Naive thymus-derived CD4-positive, alpha-beta T cell (primary cell): ENCODE measurements at places on chromosomes 7 and 10. TPM values are rescaled to one million over a fixed set of nuclear protein-coding genes. Genes with fewer than 3 reads are reported as not detected.

TMEM196 gene
- total RNA-seq = not detected

- no peak for DNase-seq
Measured at GRCh38 chr10:69819716-69820506, 18.2 kb downstream of the COL13A1 start.

- DNase-seq = no peak
Measured at GRCh38 chr10:102718220-102718619, 3.8 kb downstream of the SFXN2 start.

- no peak for DNase-seq
Measured at GRCh38 chr7:22397981-22398380, 41.0 kb upstream of the RAPGEF5 start.

DNA sequence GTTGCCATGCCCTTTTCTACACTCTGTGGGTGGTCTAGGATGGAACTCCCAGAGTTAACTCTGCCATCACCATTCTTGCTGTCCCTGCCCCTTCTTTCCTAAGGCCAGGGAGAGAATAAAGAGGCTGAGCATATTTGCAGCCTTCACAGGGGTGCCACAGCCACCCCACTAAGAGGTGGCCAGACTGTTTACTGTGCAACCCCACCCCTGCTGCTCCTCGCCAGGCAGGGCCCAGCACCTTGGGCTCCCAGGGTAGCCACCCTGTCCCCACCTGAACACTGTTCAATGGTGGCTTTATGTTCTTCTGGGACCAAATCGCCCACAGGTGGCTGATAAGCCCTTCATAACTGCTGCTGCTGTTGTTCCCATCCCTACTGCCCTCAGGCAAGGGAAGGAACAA, 198.9 kb downstream of the SNX13 start:
- no peak for DNase-seq

DNA sequence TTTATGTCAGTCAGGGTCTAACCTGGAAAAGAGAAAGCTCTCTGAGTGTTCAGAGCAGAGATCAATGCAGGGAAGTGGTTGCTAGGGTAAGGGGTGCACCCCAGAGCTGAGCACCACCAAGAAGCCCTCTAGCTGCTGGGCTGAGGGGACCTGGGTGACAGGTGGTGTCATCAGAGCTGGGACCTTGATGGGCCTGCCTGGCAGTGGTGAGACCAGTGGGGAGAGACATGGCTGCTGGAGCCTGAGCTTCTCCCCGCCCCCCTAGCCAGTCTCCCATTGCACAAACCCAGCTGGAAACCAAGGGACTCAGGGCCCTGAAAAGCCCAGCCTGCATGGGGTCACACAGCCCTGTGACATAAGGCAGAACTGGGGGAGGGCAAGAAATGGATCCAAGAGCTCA, 49.1 kb upstream of the OSBPL3 start:
- no peak for DNase-seq

DNA sequence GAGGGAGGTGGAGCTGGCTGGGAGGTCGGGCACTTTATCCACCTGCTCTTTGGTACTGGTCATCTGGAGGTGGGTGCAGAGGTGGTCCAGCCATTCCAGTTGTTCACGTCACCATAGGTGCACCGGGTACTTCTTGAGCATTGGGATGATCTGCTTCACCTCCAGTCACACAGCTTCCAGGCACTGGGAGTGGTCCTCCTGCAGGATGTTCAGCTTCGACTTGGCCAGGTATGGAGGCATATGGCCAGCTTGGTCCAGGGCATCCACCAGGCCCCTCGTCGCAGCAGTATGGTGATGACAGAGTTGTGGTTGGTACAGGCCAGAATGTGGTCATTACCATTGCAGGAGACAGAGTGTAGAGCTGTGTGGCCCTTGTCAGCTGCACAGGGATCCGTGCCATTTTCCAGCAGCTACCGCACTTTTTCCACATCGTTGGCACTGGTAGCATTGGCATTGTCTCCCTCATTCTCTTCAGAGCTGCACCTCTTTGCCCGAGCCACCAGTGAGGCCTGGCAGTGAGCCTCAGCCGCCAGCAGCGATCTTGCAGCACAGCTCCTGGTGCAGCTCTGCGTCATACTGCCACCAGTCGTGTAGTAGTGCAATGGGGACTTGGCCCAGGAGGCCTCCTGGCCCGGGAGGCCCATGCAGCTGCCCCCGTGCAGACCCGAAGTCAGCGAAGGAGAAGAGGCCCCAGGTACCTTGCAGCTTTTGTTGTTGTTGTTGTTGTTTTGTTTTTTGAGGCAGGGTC, 150.9 kb downstream of the ZNF22 start:
- no peak for DNase-seq

- DNase-seq = no peak
Measured at GRCh38 chr10:90745565-90745964, 112.3 kb downstream of the HTR7 start.

DNA sequence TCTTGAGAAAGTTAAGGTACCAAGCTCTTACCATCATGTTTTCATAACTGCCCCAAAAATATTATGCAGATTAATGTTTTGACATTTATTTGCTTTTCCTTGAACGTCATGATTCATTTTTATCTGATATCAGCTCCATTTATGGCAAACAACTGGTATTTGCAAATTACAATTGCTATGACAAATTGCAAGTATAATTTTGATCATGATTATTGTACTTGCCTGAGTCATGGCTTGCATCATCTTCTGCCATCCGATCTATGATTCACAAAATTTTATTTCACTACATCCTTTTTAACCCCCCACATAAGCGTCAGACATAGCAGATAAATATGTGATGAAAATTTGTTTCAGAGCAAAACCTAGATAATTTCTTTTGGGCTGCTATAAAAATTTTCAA, 155.0 kb downstream of the STK31 start:
- no peak for DNase-seq

GRCh38 chr7:129089521-129090212, 34.8 kb upstream of the TNPO3 start:
- no peak for DNase-seq

DNA sequence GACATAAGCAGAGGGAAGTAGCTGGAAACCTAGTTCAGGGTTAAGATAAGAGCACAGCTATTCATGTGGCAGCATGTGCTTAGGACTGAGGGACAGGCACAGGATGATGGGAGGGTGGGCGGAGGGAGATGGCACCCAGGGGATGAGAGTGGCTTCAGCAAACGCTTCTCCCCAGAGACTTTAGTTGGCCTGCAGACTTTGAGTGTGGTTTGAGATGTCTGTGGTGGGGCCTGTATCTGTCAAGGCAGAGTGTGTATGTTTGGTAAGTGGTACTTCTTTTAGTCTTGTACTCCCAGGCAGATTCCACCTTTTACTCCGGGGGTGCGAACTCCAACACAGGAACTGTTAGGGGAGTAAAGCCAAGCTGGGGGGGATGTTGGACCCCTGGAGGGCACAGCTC, 88.9 kb downstream of the WDFY4 start:
- no peak for DNase-seq

- DNase-seq = no peak
Measured at GRCh38 chr10:108632144-108632543, 1291.2 kb downstream of the XPNPEP1 start.

DNA sequence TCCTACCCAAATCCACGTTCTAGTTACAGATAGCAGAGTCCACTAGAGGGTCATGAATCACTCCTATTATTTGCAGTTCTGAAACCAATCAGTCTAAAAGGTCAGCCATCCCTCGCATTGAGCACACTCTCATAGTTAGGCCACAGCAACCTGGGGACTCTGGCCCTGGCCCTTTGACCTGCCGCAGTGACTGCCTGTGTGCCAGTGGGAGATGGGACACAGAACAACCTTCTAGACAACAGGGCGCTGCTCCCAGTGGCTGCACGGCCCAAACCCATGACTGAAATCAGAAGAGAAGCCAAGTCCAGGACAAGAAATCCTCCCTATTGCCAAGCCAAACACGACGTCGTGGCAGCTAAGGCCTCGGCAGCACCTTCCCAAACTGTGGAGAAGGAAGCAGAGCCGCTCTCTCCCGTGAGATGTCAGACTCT, 158.5 kb downstream of the HERPUD2 start:
- no peak for DNase-seq

GRCh38 chr7:8035647-8036518, 67.3 kb downstream of the GLCCI1 start:
- peak; percentile 38 for DNase-seq

SLC13A1 gene
- not detected for total RNA-seq
